Foreskin keratinocyte (primary cell): ENCODE measurements at places on chromosomes 4 and X. TPM values are rescaled to one million over a fixed set of nuclear protein-coding genes. Genes with fewer than 3 reads are reported as not detected.

The ASB9 gene
- 0.85 and 1.0 TPM in 2 replicates for total RNA-seq

The SPANXN4 gene
- not detected in 2 replicates for total RNA-seq

The PARM1 gene
- total RNA-seq, result 0.07 and 0.10 TPM in 2 replicates

The ABCE1 gene
- 116 and 127 TPM in 2 replicates for total RNA-seq

The P2RY8 gene
- not detected in 2 replicates for total RNA-seq

The ODAPH gene
- 0.53 and 0.71 TPM in 2 replicates for total RNA-seq

The UNC5C gene
- total RNA-seq, result not detected in 2 replicates

The CYSLTR1 gene
- total RNA-seq, result not detected in 2 replicates

The ADH1B gene
- not detected in 2 replicates for total RNA-seq

The SHROOM2 gene
- 6.4 and 7.3 TPM in 2 replicates for total RNA-seq

The MAOA gene
- 31.9 and 39.1 TPM in 2 replicates for total RNA-seq

The RIBC1 gene
- total RNA-seq, result 0.35 and 0.58 TPM in 2 replicates

The FREM3 gene
- not detected in 2 replicates for total RNA-seq

GRCh38 chr4:18319431-18319830 is 297.9 kb upstream of the LCORL start:
- no peak for DNase-seq

GRCh38 chrX:135520022-135520552 is 373 bp upstream of the INTS6L start:
- DNase-seq, result no peak

GRCh38 chr4:6331018-6331417 is 61.4 kb downstream of the WFS1 start:
- DNase-seq, result no peak

GRCh38 chrX:38805432-38806389 is 4.5 kb downstream of the MID1IP1 start:
- DNase-seq, result peak; percentile 36

GRCh38 chr4:1579901-1580691 is 104.0 kb downstream of the FAM53A start:
- peak; percentile 70 for DNase-seq

DNA sequence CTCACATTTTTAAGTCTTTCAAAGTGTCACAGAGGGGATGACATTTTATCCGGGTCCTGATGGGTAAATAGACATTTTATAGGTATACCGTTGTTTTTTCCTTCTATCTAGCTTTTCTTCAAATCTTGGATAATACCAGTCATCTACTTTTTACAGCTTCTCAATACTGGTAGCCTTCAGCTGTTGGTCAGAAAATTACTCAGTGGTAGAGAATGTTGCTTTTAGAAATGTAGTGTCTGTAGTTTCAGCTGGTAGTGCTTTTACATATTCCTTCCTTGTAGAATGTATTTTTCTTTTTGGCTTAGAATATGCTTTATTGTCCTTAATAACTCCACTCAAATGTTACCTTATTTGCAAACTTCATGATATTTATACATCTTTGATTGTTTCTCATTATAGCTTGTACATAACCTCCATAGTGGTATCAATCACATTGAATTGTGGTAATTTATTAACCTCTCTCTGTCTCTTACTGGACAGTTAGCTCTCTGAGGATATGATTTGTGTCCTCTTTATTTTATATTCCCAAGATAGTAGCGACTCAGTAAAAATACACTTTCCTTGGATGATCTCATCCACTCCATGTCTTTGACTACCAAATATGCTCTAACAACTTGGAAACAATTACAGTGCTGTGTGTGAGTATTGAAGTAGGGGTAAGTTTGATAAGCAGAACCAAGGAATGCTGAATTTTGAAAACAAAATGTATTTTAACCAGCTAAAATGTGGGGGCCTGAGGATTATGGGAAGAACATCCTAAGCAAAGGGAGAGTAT is 53.8 kb downstream of the RAP1GDS1 start:
- no peak for DNase-seq

DNA sequence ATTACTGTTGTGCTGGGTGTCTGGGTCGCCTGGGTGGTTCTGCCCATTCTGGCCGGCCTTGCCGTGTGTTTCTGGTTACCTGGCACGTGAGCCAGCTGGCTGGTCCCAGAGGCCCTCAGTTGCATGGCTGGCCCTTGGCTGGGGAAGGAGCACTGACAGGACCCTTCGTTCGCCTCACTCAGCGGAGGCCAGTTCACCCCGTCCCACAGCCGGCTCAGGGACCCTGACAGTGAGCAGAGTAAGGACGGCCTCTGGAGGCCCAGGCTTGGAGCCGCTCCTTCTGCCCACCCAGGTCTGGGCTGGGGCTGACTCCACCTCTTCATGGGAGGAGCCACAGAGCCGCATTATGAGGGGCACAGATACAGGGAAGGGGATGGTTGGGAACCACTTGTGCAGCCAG is 20.3 kb upstream of the HGFAC start:
- no peak for DNase-seq

GRCh38 chr4:37946503-37947179 is 13.6 kb upstream of the PTTG2 start:
- DNase-seq, result no peak

GRCh38 chr4:10085828-10086505 is 30.6 kb downstream of the WDR1 start:
- no peak for DNase-seq

GRCh38 chr4:64174247-64174882 is 234.9 kb downstream of the TECRL start:
- peak; percentile 3 for DNase-seq

DNA sequence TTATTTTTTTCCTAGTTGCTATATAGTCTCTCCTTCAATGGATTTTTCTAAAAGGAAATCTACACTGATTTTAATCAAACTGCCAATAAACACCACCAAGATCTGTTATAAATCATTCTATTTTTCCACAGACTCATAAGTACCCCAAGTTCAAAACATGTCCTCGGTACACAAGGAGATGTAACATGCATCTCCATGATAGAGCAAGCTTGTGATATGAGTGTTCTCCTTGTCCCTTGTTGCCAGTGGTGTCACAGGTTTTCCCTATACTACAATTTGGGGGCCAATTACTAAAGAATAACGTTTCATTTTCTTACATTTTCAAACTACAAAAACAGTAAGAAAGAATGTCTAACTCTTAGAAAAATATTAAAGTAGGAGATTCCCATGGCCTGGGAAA is 491 bp downstream of the ARHGEF6 start:
- no peak for DNase-seq

DNA sequence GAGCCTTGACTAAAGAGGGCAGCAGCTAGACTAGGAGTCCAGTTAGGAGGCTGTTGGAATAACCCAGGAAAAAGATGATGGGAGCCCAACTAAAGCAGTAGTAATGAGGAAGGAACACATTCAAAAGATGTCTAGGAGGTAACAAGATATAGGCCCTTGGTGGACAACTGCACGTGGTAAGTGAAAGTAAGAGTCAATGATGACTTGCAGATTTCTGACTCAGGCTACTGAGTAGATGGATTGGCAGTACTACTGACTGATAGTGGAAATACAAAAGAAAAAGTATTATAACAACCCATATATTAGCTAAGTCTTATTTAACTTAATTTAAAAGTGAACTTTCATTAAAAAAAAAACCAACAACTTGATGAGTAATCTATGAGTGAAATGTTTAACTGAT is 74.0 kb downstream of the PAK3 start:
- DNase-seq, result no peak

GRCh38 chr4:82640540-82640939 is 78.8 kb upstream of the TMEM150C start:
- DNase-seq, result no peak

DNA sequence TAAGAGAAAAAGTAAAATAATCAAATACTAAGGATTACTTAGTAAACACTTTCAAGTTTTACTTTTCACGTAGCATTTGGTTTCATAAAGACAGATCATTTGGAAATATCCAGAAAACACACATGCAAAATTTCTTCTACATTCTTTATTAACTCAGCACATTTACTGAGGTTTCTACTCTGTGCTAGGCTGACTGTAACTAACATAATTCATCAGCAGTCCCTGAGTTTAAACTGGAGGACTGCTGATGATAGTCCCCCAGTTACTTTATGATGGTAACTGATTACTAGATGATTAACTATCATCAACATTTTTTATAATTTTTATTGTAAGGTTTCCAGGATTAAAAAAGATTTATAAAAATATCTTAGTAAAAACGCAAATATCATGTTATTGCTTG is 12.3 kb downstream of the LEF1 start:
- no peak for DNase-seq

DNA sequence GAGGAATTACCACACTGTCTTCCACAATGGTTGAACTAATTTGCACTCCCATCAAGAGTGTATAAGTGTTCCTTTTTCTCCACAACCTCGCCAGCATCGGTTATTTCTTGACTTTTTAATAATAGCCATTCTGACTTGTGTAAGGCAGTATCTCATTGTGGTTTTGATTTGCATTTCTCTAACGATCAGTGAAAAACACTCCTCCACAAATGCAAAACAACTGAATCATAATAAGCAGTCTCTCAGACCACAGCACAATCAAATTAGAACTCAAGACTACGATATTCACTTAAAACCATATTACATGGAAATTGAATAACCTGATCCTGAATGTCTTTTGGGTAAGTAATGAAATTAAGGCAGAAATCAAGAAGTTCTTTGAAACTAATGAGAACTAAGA is 371.7 kb downstream of the CXXC4 start:
- no peak for DNase-seq

DNA sequence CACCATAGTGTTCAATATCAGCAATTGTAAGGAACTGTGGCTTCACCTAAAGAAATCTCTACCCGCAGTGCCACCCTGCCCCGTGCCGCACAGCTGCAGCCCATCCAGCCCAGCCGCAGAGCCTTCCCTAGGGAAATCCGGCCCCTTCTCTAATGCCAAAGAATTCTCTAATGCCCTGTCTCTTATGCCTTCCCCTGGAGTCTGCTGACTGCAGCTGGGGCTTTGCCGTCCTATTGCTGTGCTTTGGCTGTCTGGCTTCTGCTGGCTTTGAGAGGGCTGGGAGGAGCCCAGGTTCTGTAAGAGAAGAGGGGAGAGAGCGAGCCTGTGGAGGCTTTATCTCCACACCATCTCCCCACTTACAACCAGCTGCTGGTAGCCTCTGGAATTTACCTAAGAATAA is 85.9 kb upstream of the HELT start:
- no peak for DNase-seq

DNA sequence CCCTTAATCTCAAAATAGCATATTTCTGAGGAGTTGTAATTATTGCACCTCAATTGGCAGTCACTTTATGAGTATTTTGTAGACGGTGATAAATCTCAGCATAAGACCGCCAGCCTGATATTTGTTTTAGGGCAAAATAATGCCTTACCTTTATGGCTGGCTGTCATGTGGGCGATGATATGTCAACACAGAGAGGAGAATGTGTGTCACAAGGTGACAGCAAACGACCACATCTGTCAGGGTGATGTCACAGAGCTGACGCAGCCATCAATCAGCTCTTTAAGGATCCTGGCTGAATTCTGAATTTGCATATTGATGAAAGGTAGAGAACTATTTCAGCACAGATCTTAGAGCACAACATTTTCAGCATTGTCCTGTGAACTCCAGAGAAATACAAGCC is 209.7 kb downstream of the CEP135 start:
- DNase-seq, result no peak

DNA sequence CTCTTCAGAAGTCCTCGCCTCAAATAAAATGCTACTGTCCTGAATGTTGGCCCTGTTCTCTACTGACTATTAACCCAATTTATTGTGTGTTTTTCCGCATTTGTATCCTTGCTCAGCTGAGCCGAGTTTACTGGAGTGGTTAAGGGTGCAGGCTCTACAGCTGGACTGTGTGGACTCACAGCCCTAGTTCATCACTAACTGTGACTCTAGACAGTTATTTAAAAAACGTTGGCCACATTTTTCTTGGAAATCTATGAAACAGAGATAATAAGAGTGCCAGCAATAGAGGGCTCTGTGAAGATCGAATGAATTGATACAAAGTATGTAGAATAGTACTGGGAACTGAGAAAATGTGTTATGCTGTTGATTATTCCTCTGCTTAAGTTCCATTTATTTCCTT is 2.9 kb upstream of the GUF1 start:
- DNase-seq, result no peak

DNA sequence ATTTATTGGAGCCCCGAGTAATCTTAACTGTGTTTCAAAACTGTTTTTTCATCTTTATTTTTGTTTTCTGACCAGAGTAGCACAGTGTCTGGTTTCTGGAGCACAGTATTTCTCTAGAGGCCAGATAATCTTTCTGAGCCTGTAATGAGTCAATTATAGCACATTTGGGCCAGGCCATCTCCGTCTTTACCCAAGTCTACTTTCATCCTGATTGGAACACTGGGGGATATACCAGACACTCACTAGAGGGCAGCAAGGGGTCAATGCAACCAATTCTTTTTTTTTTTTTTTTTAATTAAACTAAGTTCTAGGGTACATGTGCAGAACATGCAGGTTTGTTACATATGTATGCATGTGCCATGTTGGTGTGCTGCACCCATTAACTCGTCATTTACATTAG is 282.0 kb downstream of the ARHGAP24 start:
- DNase-seq, result no peak

DNA sequence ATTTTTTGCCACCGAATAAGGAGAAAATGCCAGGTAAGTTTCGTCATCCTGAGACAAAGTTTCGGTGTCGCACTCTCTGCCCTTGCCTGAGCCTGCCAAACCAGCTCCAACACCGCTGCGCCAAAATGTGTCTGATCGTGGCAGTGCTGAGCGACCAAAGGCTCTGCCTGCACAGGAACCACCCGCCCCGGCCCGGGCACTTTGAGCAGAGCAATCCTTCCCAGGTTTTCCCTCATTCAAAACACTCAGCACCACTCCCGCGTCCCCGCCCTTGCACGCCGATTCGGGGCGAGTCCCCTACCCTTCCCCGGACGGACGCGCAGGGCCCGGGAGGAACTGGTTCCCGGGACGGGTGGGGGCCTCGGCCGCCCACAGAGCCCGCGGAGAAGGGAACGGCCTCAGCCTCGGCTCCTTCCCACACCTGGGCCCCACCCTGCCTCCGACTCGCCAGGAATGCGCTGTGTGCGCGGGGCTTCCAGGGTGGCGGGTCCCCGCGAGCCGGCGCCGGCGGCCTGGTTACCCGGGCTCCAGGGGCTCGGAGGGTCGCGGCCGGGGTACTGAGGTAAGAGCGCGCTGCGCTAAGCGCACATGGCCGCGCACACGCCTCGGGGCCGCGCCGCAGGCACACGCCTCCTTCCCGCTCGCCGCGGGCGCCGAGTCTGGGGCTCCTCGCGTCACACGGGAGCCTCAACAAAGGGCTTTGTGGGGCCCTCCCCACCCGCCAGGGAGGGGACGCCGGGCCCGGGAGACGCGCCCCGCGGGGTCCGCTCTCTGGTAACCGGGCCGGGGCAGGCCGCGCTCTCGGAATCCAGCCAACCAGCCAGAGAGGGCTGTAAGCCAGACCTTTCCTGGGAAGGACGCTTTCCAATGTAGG is at the start of gene C4orf36:
TSS of gene C4orf36 (minus strand) at position 661 of the 874 bp plus-strand sequence. CDS start 902 bp downstream, outside the sequence.
- DNase-seq, result peak; percentile 92

DNA sequence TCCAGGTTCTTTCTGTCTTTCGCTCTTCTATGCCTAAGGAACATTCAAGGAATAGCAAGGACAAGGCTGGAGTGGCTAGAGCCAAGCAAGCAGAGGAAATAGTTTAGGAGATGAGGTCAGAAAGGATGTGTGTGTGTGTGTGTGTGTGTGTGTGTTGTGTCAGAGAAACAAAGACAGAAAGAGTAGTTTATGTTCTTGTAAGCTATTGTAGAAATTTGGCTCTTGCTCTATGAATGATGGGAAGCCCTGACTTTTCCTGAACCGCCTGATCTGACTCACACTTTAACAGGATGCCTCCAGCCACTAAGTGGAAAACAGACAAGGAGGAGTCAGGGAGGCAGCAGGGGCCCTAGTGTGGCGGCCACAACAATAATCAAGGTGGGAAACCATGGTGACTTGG is 39.7 kb downstream of the LGI2 start:
- DNase-seq, result no peak

GRCh38 chr4:85318415-85318814 is 156.5 kb upstream of the ARHGAP24 start:
- peak; percentile 78 for DNase-seq
